ENCODE measurements at places on chromosomes 1 and 21. TPM values are rescaled to one million over a fixed set of nuclear protein-coding genes. Genes with fewer than 3 reads are reported as not detected.
A peak's percentile ranks its signal among the peaks of the same experiment; 100 is the strongest.

DNA sequence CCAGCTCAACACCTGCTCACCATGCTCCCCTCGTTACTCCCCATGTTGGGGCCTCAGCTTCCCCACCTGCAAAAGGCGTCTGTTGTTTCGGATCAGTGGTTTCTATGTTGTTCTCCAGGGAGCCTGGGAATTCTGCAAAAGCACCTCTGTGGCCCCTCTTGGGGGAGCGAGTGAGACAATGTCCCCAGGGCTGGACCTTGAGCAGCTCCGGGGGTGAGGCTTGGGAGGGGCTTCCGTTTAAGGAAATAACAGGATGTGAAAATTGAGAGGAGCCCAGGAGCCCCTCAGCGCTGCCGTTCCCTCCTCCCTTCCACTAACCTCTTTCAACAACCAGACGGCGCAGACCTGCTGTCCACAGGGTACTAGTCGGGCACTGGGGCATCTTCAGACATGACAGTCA, 98.5 kb upstream of the IFFO2 start:
- no peak for DNase-seq

DNA sequence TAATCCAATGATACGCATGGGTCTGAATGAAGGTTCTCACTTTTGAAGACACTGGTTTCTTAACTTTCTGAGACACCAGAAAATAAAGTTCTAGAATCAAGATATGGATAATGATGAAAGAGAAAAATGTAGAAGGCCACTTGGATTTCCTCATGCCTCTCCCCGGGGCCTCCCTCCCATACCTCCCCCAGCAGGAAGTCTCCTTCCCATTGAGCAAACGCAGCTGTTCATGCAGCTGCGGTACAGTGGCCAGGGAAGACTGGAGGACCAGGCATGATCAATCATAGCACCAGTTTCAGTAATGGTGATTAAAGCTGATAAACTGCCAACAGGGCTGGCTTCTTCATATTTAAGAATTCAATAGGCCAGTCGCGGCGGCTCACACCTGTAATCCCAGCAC, 10.9 kb upstream of the UBR4 start:
- peak; percentile 20 for DNase-seq

The ZNF593OS gene
- not detected for total RNA-seq

The HSD3B1 gene
- not detected for total RNA-seq

The CELA2A gene
- total RNA-seq = not detected

The SPRR4 gene
- not detected for total RNA-seq

The EPHA8 gene
- total RNA-seq = not detected

Measured in left ventricle myocardium inferior (tissue), 1 donor.